ENCODE measurements at places on chromosomes 1 and 21. TPM values are rescaled to one million over a fixed set of nuclear protein-coding genes. Genes with fewer than 3 reads are reported as not detected.

The LCE1A gene
- not detected for total RNA-seq

The CORT gene
- 0.71 TPM for total RNA-seq

The TCHHL1 gene
- not detected for total RNA-seq

The PYHIN1 gene
- total RNA-seq, result 24.2 TPM

The SLC45A1 gene
- 0.31 TPM for total RNA-seq

The CELA2A gene
- not detected for total RNA-seq

GRCh38 chr1:29297450-29297849, 61.1 kb downstream of the PTPRU start:
- no peak for DNase-seq

- DNase-seq, result peak; percentile 28
Measured at GRCh38 chr1:112674986-112675727, 698 bp downstream of the MOV10 start.

GRCh38 chr1:38498686-38499085, 360.9 kb downstream of the RRAGC start:
- no peak for DNase-seq

DNA sequence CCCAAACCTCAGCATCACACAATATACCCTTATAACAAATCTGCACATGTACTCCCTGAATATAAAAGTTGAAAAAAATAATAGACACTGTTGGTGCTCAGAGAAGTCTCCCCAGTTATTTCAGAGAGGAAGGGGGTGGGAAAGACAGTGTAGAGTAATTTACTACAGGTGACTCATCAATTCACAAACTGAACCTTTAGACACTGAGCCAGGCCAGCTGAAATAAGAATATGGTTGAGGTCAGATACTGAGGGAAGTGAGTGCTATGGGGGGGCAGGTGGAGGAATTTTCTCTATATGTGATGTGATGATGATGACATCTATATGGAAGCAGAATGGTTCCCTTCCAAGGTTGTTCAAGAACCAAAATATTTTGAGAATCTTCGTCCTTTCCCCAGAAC, 50.1 kb downstream of the MRPL39 start:
- no peak for DNase-seq

DNA sequence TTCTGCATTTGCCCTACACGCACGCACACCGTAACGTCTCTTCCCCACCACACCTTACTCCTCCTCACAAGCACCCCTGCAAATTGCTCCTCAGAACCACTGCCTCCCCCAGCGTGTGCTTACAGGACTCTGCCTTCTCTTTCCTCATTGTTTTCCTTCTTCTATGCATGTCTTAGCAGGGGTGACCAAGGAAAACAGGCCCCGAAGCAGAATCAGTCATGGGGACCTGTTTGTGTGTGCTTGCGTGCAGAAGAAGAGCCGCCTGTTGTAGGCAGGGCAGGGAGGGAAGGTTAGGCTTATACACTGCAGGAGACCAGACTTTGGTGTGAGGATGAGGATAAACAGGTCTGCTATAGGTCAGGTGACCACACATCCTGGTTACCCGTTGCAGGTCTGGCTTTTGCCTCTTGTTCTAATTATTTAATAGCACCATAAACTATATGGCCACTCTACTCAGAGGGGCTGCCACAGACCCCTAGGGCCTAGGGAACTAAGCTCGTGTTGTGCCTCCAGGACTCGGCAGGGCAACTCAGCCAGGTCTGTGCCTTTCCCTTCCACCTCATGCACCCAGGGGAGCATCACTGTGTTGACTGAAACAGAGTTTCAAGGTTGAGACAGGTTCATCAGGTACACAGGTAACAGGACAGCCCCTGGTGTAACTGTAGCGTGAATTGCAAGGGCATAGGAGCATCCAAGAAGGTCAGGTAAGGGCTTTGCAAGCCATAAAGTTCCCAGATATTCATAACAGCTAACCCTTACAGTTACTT, 60.8 kb upstream of the EPS8L3 start:
- no peak for DNase-seq

- no peak for DNase-seq
Measured at GRCh38 chr21:43754948-43755781, 20.9 kb downstream of the CSTB start.

GRCh38 chr21:17925000-17925610, 105.9 kb upstream of the C21orf91 start:
- peak; percentile 44 for DNase-seq

DNA sequence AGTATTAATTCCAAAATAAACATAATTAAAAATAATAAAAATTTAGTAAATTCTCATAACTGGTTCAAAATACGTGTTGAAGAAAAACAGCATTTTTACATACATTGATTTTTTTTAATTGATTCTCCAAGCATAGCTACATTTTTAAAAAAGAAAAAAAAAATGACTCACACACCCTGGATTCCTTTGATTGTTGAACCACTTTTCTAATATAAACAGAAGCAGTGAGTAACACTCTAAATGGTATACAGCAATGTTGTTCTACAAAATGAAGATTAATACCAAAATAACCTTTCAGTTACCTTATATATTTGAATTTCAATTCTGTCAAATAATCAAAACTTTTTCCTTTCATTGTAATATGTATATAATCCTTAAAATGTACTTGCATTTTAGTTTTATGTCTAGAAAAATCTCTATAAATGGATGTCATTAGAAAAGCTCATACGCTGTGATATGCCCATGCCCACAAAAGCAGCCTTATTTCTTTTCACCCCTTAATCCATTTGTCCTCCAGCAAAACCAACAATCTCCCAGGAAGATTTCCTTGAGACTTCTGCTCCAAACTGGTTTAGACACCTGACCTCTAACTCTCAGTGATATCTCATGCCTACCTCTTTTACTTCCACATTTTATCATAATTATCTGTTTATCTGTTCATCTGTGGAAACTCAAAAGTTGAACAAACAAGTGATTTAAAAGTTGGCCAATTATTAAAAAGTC, 246.4 kb upstream of the NR5A2 start:
- no peak for DNase-seq

DNA sequence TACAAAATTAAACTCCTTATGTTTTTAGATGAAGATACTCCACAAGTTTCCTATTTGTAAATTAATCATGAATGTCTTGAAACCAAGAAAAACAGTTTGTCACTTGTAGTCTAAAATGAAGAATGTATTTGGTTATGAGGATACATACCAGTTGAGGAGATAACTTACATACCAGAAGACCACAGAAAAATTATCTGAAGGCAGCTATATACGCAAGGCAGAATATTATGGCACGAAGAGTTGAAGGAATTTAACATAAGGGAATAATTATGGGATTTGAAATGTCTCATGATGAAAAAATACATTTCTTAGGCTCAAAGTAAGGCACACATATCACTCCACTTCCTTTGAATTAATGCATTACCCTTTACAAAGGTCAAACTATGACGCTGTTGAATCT, 73.3 kb downstream of the IFI44 start:
- DNase-seq, result no peak

DNA sequence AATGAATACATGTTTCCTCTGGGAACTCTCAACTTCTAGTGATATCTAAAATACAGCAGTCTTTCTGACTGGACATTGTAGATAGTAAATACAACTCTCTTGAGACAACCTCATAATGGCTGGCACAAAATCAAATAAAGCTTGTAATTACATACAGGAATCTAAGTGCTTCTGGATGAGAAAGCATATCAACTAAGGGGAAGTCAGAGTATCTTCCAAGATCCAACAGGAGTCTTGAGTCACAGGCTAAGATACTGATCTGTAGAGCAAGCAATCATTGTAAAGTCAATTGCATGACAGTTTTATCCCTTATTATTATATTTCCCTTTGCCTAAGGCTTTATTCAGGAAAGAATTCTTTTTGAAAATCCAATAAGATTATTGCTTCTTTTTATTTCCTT, 249.9 kb downstream of the LRRIQ3 start:
- no peak for DNase-seq

GRCh38 chr1:16402742-16403141, 34.5 kb downstream of the SPATA21 start:
- DNase-seq, result no peak

DNA sequence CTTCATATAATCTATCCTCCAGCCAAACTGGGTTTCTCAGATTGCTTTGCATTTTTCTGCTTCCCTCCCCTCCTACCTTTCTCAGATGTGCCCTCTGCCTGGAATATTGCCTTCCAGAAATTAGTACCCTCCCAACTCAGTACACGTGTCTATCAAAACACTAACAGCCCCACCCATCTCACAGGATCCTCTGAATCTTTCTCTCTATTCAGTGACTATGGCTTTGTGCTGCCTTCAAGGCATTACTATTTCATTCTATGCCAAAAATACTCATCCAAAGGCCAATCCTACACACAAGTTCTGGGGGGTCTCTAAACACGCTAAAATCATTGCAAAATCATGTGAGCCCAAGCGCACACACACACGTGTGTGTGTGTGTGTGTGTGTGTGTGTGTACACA, 58.4 kb downstream of the ZNF281 start:
- no peak for DNase-seq

DNA sequence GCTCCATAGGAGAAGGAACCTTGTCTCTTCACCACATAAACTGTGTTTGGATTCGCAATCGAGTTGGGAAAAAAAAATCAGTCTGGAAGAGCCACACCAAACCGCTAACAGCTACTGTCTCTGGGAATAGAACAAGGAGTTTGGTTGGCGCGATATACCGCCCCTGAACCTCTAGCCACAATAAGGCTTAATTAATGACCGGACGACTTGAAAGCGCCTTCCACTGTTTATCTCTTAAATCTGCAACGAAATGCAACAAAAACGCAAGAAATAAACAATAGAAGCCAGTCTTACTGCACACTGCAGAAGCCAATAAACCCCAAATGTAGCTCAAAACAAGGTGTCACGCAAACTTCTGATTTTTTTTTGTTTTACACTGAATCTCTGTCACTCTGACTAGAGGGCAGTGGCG, 10.9 kb downstream of the BTBD19 start:
- DNase-seq, result no peak

DNA sequence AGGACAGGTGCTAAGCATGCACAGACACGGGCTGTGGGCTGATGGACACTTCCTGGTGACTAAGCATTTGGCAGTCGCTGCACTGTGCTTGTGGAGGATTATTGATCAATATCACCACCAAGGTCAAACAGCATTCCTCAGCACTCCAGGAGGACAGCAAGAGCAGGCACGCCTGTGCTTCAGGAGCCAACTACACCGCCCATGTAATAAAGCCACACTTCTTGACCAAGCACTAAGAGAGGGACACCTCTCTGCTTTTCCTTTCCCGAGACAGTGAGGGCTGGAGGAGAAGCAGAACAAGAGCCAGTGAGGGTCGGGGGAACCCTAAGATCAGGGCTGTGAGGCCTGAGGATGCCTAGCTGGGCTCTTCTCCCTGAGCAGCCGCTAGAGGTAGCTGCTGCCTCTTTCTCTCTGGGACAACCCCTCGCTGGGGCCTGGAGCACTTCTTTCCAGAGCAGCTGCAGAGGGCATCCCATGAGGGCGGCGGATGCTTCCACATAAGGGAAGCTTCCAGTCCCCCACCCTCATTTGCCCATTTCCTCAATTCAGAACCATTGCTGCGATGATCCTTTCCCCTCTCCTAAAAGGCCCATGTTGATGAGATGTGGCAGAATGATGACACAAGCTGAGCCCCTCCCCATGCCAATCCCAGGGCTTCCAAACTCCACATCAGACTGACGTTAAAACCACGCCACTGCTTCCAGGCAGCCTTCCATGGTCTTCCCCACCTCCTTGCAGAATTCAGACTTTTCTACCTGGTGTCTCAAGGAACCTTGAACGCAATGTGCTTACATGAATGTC, 19.1 kb downstream of the RAB7B start:
- peak; percentile 5 for DNase-seq

- no peak for DNase-seq
Measured at GRCh38 chr1:167564612-167565270, 11.2 kb upstream of the CREG1 start.
